Fibroblast of upper back skin (primary cell): ENCODE measurements at places on chromosomes 7 and 10.

GRCh38 chr7:71761336-71761735 is 629.4 kb downstream of the GALNT17 start:
- no peak for DNase-seq

DNA sequence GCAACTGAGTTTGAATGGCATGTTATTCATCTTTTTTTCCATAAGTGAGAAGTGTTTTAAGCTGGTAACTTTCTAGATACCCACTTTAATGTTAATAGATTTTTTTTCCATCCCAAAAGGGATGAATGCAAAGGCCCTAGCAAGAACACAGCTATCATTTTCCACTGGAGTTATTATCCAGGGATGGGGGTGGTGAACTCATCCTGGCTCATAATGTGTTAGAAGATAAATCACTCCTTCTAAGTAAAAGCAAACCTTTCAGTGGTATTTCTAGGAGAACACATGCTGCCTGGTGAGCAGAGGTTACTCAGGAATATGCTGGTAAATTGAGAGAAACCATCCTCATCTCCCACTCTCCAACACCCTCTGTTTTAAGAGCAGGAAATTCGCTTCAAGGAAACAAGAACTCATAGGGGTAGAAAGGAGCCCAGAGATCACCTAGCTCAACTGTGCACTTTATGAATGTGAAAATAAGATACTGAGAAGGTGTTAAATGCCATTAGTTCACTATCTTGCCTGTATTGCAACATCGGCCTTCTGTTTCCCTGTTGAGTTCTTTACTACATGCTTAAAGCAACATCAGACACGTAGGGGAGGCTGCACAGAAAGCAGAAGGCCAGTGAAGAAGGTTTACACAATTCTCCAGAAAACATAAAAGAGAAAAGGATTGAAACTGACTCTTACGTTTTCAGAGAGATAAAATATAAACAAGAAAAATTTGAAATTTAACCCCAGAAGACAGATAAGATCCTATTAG is 264.0 kb upstream of the PRKCQ start:
- no peak for DNase-seq

- no peak for DNase-seq
These were observed 15.5 kb upstream of the TMEM120A start for GRCh38 chr7:76009672-76010600.

GRCh38 chr7:34991938-34992840 is 45.1 kb downstream of the DPY19L1 start:
- peak; percentile 30 for DNase-seq

DNA sequence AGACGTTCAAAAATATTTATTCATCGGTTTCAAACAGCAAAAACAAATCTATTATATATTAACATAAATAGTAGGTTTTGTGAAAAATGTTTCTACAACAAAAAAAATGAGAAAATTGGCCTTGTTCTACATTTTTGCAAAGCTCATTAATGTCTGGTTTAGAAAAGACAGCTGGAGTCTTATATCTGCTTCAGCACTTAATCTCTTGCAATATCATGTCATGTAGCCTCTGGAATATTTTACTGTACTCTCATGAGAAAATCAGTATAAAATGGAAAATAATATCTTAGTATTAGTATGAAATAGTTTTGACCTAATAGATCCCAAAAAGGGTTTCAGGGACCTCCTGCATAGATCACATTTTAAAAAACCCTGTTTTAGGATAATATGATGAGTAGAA is 326.6 kb downstream of the ARL4A start:
- no peak for DNase-seq

DNA sequence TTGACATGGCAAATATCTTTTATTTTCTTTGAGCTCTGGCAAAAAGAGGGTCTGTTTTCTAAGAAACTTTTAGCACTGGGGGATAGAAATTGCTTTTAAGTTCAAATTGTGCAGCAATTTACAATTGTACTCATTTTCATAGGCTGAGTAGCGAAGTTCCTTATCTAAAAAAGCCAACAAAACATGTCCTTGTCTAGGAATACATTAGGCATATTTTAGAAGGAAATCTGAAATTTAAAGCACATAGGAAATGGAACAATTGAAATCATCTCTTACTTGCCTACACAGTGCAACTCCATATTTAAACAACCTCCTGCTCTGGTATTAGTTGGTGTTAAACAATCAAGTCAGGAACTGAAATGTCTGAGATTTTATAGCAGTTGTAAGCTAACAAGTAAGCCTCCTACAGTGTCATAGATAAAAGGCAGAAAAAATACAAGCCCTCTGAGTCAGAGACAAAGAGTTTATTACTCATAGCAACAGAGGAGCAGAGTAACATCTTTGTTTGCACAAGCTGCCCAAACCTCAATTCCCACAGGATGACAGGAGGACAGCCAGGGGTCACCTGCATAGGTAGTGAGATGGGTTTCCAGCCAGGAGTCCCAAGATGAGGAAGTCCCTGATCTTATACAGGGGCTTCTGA is 280.2 kb upstream of the HGF start:
- DNase-seq: peak; percentile 86

GRCh38 chr10:98223874-98224273 is 44.1 kb downstream of the LOXL4 start:
- no peak for DNase-seq

- DNase-seq: no peak
These were observed 29.5 kb upstream of the ZNF107 start for GRCh38 chr7:64636386-64636785.

- peak; percentile 14 for DNase-seq
These were observed 204.3 kb downstream of the DGKB start for GRCh38 chr7:14698239-14698638.

DNA sequence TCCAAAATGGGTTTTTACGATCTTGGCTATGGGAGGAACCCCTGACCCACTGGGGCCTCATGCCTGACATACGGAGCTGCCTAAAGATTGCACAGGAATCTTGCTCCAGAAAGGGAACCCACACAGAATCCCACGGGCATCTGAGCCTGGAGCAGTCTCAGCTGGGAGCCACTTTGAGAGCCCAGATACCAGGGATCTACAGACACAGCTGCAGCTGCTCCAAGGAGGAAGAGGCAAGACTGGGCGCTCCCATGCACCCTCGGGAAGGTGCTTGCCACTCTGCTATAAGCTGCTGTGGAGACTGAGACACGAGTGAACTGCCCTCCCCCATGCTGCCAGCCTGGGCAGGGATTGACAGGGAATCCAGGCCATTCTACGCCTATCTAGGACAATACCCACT is 202.5 kb downstream of the REEP3 start:
- DNase-seq: no peak

DNA sequence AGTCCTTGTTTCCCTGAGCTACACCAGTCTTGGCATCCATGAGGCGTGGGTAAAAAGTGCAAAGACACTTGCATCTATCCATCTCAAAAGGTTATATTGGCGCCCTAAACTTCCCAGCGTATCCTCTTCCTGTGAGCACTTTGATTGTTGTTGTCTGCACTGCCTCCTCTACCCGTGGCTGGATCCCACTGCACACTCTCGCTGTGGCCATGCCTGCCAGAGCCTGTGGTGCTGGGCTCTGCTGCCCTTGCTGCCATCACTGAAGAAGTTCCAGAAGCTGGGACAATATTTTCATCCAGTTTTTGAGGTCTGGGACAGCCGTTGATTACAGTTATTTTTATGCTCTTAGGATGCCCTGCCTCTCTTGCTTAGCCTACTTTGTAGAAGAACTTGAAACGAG is 85.3 kb upstream of the PCGF5 start:
- no peak for DNase-seq

GRCh38 chr10:79224263-79224949 is 122.9 kb upstream of the PPIF start:
- no peak for DNase-seq

DNA sequence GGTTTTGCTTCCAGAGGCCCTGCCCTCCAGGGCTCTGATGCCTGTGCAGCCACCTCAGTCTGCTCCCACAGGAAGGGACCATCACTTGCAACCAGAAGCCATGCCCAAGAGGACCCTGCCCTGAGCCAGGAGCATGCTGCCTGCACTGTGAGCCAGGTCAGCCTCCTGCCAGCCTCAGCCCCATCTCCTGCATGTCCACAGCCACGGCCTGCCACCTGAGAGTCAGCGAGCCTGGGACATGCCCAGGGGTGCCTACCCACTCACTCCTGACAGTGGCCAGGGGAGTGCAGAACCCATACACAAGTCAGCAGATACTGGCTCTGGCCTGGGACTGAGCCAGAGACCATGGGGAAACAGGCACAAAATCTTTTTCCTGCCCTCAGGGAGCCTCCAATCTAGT is 6.6 kb upstream of the KCP start:
- no peak for DNase-seq

- DNase-seq: no peak
These were observed 433.1 kb downstream of the HTR7 start for GRCh38 chr10:90424730-90425129.

DNA sequence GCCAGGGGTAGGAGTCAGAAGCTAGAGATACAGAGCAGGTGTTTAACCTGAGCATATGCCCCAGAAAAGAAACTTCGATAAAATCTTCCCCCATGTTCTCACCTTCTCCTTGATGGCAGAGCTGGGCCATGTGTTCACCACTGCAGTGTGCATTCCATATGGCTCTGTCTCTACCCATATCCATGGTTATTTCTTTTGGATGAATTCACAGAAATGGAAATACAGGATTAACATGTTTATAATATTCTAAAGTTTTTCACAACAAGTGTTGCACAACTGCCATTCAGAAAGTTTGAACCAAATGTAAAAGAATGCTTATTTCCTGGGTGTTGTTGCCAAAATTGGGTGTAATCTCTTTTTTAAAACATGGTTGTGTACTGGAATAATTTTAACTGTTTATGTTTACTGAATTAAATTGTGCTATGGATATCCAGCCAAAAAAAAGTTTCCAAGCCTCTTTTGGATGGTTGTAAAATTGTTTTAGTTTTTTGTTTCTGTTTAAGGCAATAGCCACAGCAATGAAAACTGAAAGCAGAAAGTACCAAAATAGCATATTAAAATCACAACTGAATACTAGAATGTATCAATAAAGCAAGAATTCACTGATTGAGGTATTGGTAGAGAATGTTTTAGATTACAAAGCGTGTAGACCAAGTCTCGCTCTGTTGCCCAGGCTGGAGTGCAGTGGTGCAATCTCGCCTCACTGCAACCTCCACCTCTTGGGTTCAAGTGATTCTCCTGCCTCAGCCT is 19.9 kb upstream of the CCNY start:
- DNase-seq: no peak

DNA sequence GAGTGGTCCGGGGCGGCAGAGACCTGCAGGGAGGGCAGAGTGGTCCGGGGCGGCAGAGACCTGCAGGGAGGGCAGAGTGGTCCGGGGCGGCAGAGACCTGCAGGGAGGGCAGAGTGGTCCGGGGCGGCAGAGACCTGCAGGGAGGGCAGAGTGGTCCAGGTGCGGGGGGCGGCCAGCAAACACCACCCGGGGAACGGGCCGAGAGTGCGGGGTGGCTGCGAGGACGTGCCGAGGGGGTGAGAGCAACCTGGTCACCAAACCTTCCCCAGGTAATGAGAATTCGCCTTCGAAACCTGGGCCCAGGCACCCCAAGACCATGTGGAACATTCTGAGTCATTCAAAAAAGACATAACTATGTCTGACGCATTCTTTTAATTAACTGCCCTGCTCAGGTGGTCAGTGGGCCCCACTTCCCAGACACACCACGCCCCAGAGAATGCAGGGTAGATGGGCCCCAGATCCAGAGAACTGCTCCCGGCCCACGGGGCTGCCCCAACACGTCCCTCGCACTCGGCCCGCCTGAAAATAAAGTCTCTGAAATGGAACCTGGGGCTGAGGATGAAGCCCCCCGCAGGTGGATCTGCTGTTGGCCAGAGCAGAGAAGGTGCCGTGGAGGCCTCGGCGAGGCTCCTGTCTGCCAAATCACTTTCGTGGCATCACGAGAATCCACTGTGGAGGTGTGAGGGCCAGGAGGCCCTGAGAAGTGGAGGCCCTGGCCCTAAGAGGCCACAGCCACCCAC is 12.5 kb upstream of the GPR146 start:
- DNase-seq: no peak

GRCh38 chr10:119656760-119657159 is 5.6 kb downstream of the BAG3 start:
- no peak for DNase-seq

DNA sequence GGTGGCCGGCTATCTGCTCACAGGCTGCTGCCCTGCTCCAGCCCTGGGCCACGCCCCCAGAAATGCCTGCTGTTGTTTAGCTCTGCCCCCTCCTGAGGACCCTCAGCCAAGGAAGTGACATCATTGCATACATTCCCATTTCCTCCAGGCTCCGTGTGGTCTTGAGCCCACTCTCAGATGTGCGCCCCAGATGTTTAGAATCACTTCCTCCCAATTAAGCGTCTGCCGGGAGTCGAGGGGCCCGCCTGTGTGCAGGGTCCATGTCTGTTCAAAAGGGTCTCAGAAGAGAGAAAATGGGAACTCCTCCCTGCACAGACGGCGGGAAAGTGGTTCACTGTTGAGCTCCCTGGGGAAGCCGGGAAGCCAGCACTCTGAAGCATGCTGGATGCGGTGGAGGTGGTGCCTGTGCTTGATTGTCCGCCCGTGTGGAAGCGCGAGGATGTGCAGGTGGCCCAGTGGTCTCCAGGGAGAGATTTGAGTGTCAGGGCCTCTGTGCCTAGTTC is 116.9 kb upstream of the PPIF start:
- peak; percentile 48 for DNase-seq

DNA sequence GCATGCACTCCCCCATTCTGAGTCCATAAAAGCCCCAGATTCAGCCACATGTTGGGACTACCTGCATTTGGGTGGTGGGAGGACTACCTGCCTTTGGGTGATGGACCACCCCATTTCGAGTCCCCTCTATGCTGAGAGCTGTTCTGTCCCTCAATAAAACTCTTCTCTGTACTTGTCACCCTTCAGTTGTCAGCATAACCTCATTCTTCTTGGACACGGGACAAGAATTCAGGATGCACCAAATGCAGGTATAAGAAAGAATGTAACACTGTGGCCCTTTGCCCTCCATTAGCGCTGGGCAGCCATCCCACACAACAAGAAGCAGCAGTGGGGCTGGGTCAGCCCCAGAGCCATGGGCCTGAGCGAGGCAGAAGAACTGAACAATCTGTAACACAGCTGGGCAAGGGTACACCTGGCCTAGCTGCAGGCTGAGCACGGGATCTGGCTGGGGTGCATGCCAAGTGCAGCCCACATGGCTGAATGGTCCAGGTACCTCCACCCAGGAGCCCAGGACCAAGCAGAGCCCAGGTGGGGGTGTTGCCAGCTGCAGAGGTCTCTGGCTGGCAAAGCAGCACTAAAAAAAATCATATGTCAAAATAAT is 1344.3 kb upstream of the LRRTM3 start:
- no peak for DNase-seq

- no peak for DNase-seq
These were observed 61.0 kb upstream of the MKI67 start for GRCh38 chr10:128186959-128187787.

- DNase-seq: no peak
These were observed 153.3 kb upstream of the PRSS1 start for GRCh38 chr7:142595816-142596516.

- DNase-seq: no peak
These were observed 160.4 kb downstream of the GRID1 start for GRCh38 chr10:86206240-86206579.

GRCh38 chr10:123636598-123637325 is 29.4 kb upstream of the GPR26 start:
- no peak for DNase-seq

- no peak for DNase-seq
These were observed 152.8 kb downstream of the SVIL start for GRCh38 chr10:29481906-29482440.
